ENCODE measurements at places on chromosomes 1 and 21. TPM values are rescaled to one million over a fixed set of nuclear protein-coding genes. Genes with fewer than 3 reads are reported as not detected.

GRCh38 chr1:6080469-6080868, 34.8 kb downstream of the KCNAB2 start:
- H3K36me3 ChIP-seq, result no peaks in the 10 kb centered on the region
- H3K27ac ChIP-seq, result no peak overlapping the region
- no peak for DNase-seq
- H3K27me3 ChIP-seq, result peaks cover 6% of the 10 kb centered on the region

- no peak overlapping the region for H3K27ac ChIP-seq
- no peak overlapping the region for H3K4me3 ChIP-seq
- DNase-seq, result no peak
These were observed 41.3 kb upstream of the SLC19A2 start for GRCh38 chr1:169527001-169527400.

DNA sequence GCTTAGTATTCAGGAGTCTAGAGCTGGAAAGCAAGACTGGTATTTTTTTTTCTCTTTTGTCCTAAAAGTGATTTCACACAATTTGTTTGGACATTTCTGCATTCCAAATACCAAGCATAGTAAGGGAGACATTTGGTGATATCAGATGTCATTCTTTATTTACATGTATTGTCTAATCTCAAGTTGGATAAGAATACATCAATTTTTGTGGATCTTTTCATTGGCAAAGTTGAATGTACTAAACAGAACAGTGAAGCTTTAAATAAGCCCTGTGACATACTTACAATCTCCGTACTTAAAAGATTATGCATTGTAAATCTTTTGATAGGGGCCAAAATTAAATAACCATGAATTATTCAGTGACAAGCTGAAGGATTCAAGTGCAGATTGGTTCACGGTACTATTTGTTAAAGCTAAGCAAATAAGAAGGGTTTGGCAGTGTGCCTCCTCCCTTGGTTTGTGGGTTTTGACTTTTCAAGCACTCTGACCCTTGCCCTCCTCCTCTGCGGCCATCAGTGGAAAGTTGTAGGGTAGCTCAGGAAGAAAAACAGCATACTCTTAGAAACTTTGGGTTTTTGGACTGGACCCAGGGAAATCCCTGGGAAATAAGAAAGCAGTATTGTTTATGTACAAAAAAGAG, 663.7 kb downstream of the ADGRL2 start:
- H3K36me3 ChIP-seq, result no peaks in the 10 kb centered on the region
- no peaks in the 10 kb centered on the region for H3K4me1 ChIP-seq
- H3K27ac ChIP-seq, result no peak overlapping the region
- DNase-seq, result no peak
- H3K27me3 ChIP-seq, result no peaks in the 10 kb centered on the region

DNA sequence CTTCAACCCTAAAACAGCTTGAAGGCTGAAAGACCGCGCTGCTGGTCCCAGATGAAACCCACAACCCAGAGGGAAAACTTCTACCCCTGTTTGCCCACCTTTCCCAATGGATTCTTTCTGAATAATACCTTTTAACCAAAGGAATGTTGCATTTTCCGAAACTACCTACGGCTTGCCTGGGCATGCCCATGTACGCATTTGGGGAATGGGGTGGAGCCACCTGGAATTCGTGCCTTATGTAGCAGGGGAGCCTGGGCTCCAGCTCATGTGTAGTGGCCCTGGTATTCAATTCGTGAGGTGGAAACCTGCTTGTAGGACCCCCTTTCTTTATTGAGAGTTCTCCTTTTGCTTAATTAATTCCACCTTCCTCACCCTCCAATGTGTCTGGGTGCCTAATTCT, 256.6 kb upstream of the RGS18 start:
- no peak overlapping the region for H3K4me3 ChIP-seq
- no peaks in the 10 kb centered on the region for H3K36me3 ChIP-seq
- DNase-seq, result no peak
- no peak overlapping the region for H3K27ac ChIP-seq
- no peaks in the 10 kb centered on the region for H3K27me3 ChIP-seq
- H3K4me1 ChIP-seq, result no peaks in the 10 kb centered on the region

The GPR61 gene
- not detected for total RNA-seq
